ELR (cell line): ENCODE measurements at places on chromosomes 11 and 22.

GRCh38 chr11:90187839-90188238 lies 35.0 kb downstream of the CHORDC1 start:
- no peak for DNase-seq

DNA sequence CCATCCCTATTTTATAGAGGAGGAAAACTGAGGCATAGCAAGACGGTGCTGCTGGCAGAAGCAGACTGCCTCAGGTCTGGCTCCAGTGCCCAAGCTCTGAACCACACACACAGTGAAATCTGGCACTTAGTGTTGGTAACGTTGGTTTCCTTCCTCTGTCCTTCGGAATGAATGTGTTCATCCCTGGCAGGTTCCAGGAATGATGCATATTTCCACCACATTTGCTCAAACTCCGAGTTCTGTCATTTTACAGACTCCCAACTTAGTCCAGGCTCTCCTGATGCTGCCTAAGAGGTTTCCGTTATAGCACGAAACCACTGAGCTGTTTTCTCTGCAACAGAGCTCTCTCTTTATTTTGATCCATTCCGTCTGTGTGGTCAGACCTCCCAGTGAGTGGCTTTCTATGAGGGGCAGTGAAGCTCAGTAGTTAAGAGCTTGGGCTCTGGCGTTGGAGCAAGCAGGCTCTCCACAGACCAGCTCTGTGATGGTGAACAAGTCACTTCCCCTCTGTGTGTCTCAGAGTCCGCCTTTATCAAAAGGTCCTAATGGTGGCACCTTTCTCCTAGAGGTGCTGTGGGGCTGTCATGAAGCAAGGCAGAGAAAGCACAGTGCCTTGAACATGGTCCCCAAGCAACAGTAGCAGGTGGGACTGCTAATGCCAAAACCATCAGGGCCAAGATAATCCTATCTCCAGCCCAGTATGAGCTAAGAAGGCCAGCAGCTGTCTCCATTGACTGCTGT lies 200.3 kb downstream of the MYO18B start:
- DNase-seq: no peak

DNA sequence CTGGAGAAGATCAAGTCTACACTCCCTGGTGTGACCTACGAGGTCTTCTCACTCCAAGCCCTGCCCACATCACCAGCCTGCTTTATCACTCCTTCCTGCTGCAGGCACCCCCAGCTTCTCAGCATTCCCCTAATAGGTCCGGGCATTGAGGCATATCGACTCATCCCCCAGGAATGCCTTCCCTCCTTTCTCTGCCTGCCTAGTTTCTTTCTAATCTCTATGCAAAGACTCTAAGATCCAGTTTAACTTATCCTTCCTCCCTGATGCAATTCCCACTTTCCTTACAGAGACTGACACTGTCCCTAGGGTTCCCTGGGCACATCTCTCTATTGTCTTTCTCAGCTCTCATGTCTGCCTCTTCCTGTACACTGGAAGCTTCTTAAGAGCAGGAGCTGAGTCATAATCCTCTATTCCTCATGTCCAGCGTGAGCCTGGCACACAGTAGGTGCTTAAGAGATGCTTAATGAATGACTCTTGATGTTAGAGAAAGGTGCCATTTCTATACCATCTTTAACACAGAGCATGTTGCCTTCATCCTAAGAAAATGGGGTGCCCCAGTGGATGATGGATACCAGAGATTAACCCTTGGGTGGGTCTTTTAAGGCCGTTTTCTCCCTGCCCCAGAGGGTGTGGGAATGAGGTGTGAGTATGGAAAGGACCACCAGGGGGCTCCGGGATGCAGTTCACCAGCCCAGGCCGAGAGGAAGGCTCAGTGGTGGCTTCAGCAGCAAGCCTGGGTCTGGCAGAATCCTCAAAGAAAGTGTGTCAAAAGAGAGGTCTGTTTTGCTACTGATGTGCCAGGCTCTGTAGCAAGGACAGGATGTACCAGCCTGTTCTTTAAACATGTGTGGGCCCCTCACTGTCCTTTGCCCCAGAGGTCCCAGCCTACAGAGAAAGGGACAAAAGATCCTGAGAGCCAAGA lies 34.7 kb downstream of the PARVA start:
- DNase-seq: peak; percentile 96

- DNase-seq: peak; percentile 66
Observed at GRCh38 chr11:101617735-101618332, 34.0 kb upstream of the TRPC6 start.

DNA sequence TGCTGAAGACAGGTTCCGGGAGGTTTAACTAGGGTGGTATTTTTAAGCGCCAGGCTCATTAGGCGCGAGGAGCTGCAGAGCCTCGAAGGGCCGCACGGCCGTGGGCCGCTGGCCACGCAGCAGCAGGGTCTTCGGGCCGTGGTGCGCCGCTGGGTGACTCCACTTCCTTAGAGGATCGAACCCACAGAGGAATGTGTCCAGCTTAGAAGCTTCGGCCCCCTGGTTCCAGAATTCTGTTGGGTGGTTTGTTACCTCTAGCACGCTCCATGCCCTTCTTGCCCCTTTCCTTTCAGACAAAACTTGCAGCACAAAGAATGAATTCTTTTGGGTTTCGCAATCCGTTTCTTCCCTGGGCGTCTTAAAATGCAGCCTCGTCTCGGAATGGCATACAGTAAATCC lies 773 bp upstream of the PATL1 start:
- DNase-seq: peak; percentile 63

DNA sequence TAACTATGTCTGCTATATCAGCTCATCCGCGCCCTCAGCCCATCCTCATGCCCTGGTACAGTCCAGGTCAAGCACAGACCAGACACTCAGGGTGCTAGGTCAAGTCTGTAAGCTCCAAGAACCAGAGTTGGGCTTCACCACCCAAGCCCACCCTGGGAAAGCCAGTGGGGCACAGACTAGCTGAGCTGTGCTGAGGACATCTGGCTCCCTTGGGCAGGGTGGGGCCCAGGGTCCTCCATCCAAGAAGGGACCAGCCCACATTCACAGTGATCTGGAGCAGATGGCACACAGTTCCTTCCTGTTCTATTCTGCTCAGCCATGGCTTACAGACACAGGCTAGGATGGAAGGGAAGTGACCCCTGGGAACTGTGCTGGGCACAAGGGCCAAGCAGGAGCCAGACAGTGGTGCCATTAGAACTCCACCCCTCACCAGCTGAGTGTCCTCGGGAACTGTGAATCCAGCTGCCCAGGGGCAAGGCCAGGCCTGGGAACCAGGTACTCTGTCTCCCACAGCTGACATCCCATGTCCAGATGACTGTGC lies 9.1 kb downstream of the P2RY6 start:
- DNase-seq: no peak

DNA sequence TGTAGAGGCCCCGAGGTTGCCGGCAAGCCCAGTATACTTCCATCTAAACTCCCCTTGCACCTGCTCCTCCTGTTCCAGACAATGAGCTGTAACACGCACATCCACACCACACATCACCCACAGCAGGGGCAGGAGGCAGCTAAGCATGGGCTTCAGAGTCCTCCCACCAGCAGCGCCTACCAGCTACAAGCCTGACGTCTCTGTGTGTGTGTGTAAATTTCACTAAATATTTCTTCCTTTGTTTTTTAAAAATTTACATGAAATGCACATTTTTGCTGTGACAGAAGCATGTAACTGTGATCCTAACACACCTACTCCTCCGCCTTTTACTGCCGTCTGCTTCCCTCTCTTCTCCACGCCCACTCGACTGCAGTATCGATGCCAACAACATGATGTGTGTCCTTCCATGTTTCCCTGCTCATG lies 29.4 kb upstream of the PACSIN2 start:
- no peak for DNase-seq

DNA sequence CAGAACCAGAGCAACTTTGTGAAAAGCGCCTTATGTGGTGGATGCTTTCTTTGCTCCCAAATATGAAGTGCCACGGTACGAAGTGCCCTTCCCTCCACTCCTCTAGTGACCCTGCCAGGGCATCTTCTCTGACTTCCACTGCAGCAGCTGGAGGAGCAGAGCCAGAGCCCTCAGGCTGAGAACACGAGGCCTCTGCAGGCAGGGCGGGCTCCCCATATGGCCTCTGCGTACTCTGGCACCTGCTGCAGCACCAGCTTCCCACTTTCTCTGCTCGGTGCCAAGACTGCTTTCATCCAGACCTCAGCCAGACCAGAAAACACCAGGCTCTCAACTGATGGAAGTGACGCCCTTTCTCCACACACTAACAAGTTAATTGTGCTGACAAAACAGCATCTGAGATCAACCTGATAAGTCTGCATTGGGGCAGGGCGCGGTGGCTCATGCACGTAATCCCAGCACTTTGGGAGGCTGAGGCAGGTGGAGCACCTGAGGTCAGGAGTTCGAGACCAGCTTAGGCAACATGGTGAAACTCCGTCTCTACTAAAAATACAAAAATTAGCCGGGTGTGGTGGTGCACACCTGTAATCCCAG lies 12.8 kb downstream of the UFD1 start:
- no peak for DNase-seq

DNA sequence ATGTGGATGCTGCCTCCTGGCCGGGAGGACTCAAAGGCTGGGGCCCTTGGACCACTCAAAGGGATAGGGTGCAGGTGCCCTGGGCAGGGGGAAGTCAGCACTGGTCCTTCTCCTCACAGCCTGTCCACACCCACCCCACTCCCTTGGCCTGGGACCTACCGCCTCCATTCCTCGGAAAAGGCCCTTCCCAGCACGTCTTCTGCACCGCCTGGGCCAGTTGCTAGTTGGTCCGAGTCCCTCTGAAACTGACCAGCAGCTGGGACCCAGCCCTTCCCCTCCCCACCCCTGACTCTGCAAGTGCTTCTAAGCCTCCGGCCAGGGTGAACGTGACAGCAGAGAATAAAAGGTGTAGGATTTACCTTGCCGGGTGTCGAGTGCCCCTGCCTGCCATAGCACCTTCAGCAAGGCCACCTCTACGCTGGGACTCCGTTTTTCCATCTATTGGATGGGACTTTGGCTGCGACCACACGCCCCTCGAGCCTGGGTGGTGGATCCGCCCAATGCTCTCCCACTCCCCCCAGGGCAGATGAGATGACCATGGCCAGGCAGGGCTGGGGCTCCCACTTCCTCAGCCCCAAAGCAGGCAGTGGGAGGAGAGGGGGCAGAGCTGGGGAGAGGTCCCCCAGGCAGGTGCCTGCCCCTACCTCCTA lies 37.3 kb downstream of the OSBPL5 start:
- no peak for DNase-seq

DNA sequence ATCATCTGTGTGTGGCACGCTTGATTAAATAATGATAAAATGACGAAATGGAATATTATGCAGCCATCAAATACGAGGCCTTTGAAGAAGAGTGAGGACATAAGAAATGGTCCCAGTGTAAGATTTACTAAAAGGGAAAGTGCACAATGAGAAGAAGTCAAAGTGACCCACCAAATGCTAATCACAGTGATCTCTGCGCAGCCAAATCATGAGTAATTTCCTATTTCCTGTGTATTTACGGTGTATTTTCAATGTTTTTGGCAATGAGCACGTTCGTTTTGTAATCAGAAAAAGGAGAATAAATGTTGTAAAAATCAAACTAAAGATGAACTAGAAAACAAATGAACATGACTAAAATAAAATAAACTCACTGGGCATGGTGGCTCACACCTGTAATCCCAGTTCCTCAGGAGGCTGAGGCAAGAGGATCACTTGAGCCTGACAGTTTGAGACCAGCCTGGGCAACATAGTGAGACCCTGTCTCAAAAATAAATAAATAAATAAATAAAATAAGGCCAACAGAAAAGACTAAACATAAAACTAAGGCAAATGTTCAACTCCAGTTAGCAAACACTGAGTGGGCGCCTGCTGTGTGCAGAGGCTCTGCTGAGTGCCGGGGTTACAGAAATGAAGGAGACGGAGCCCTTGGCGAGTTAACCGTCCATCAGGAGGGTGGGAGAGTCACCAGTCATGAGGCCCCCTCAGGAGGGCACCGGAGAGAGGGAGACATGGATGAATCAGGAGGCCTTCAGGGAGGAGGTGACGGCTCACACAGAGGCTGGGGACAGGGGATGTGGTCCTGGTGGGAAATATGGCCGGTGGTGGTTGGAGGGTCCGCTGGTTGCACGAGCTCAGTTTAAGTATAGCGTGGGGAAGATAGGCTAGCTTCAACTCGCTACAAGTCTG lies 26.0 kb upstream of the CBX7 start:
- peak; percentile 82 for DNase-seq

DNA sequence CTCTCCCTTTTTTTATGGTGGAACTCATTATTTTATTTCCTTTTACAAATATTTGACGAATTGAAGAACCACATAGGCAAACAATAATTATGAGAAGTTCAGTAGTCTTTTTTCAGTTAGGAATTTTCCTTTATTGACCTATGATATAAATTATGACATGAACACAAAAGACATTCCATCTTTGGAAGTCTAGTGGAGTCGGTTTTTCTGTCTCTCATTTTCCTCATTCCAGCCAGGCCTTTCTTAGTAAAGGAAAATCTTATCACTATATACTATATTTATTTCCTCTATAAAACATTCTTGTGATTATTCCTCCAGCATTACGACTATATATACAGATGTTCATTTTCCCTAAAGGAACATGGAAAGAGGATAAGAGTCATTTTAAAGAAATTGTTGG lies 1046.1 kb downstream of the DLG2 start:
- no peak for DNase-seq

DNA sequence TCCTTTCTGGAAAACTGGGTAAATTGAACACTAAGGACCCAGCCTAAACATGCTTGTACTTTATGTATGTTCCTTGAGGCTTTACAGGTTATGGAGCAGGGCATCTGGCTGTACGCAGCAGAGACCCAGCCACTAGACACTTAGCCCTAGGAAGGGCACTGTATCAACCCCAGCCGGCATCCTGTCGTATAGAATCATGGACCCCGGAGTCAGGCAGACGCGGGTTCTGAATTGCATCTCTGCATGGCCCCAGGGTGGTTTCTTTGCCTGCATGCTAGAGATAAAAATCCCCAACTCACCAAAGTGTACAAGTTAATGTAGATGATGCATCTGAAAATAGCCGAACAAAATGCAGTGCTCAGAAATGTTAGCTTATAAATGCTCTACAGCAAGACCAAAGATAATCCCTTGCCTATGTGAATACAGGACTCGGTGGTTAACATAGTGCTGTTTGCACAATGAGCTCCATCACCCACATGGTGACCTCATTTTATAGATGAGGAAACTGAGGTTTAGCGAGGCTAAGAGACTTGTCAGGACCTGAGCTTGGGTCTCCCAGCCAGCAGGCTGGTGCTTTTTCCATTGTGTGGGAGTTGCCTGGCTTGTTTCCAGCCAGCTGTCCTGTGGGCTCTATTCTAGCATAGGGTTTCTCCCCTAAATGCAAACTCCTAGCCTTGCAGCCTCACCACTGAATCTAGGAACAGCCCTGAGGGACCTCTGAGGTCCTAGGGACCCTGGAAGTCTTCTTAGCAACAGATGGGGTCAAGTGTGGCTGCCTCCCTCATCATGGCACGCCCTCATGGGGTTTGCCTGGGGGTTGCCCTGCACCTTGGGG lies 7.3 kb downstream of the CD6 start:
- DNase-seq: no peak

DNA sequence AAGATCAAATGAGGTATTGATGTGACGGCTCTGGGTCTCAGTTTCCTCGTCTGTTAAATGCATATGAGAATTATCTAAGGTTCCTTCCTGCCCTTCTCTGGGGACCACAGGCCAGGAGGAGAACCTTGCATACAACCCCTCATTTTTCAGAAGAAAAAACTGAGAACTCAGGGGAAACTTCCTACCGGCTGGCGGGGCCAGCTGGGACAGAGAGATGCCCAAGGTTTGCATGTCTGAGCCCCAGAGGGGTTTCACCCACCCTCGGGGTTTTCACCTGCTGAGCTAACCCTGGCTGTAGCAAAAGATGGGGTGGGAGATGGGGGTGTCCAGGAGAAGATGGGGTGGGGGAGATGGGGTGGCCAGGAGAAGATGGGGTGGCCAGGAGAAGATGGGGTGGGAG lies 4.3 kb downstream of the TNFRSF13C start:
- DNase-seq: no peak
